Osteocyte (in vitro differentiated cells): ENCODE measurements at places on chromosomes 6 and 20. TPM values are rescaled to one million over a fixed set of nuclear protein-coding genes. Genes with fewer than 3 reads are reported as not detected.

DNA sequence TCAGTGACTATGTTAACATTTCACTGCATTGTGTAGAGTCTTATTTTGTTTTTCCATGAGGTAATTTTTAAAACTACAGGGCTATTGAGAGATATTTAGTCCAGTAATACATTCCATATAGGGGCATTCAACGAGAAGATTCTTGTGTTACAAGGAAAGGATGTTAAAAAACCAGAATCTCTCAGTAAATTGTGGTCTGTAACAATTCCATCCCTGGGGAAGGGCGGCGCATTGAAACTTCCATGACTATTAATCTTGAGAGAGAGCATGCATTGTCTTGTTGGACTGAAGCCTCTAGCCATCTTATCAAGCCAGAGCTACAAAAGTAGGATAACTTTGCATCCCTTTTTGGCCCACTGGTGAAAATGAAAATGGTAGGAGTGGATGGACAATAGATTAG, 119.7 kb downstream of the BCKDHB start:
- no peaks in the 10 kb centered on the region for H3K27me3 ChIP-seq
- peaks cover 8% of the 10 kb centered on the region for H3K36me3 ChIP-seq
- H3K27ac ChIP-seq, result no peak overlapping the region
- no peak overlapping the region for H3K4me3 ChIP-seq
- DNase-seq, result no peak

DNA sequence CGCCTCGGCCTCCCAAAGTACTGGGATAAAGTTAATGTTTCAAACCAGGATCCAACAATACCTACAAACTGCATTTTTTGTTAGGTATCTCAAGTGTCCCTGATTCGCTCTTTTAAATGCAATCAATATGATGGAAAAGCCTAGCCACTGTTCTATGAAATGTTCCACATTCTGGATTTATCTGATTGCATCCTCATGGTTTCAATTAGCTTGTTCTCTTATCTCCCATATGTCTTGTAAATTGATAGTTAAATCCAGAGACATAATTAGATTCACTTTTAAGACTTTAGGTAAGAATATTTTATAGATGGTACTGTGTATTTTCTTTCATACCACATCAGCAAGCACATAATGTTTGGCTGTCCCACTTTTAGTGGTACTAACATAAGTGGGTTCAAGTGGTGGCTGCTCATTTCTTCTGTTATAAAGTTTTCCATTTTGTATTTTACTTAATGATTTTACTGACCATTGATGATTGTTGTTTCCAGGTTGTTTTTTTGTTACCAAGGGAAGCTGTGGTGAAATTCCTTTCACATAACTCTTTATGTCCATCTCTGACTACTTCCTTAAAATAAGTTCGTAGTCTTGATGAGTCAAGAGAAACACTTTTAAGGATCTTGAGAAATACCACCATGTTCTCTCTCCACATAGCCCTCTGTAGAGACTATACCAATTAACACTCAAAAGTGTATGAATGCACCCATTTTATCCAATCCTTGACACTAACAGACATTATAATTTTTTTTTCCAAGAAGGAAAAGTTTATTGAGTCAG, 40.5 kb downstream of the RNGTT start:
- H3K36me3 ChIP-seq, result peaks cover 12% of the 10 kb centered on the region
- no peaks in the 10 kb centered on the region for H3K4me1 ChIP-seq
- DNase-seq, result no peak
- H3K27ac ChIP-seq, result no peak overlapping the region

Gene RNASET2
- 20.3 and 22.3 TPM in 2 replicates for total RNA-seq

- no peak overlapping the region for H3K4me3 ChIP-seq
- DNase-seq, result no peak
- peaks cover 7% of the 10 kb centered on the region for H3K27me3 ChIP-seq
- H3K4me1 ChIP-seq, result peaks cover 38% of the 10 kb centered on the region
- H3K36me3 ChIP-seq, result no peaks in the 10 kb centered on the region
- no peak overlapping the region for H3K27ac ChIP-seq
Observed at GRCh38 chr6:119145111-119145510, 66.6 kb upstream of the FAM184A start.

Gene GSTA1
- total RNA-seq, result not detected in 2 replicates

DNA sequence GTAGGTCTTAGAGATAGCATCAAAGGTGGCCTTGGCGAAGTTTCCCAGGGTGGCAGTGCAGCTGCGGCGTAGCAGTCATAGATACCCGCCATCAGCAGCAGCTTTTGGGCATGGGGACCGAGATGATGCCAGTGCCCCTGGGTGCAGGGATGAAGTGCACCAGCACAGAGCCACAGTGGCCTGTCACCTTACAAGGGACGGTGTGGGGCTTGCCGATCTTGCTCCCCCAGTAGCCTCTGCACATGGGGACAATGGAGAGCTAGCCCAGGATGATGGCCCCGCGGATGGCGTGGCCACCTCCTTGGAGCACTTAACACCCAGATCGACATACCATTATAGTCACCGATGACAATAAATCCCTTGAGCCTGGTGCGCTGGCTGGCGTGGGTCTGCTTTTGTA, 195.5 kb downstream of the ZMYND8 start:
- DNase-seq, result no peak
- no peak overlapping the region for H3K4me3 ChIP-seq
- no peaks in the 10 kb centered on the region for H3K4me1 ChIP-seq
- peaks cover 40% of the 10 kb centered on the region for H3K27me3 ChIP-seq
- no peak overlapping the region for H3K27ac ChIP-seq

DNA sequence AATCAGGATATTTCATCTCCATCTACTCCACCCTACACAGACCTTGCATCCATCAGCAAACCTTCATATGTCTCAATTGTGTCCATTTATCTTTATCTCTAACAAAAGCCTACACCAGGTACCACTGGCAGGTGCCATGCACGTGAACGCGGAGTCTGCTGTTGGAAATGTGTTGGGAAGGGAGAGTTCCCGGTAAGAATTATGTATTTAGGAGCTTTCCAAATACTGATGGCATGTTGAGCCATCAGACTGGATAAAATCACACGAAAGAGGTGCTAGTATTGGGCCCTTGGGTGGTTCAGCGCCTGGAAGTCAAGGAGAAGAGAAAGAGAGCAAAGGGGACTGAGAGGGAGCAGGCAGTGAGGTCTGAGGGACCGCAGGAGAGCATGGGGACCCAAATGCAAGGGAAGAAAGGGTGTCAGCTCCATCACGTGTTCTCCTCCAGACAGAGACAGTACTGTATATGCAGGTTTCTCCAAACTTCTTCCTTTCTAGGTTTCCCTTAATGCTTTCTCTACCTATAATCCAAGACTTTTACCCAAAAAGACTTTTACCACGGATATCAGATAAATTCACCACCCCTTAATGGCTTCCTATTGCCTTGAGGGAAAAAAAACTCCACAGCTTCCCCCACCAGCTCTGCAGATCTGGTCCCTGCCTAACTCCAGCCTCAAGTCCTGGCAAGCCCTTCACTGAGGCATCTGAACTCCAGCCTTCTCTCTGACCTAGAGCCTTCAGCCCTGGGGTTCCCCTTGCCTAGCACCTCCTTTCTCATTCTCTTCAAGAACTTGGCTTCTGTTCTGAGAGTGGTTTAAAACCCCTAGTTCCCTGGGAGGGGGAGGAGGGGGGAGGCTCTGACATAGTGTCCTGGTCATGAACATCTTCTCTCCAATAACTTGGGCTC, 4.8 kb upstream of the ZNF217 start:
- peak; percentile 56 for DNase-seq
- no peaks in the 10 kb centered on the region for H3K27me3 ChIP-seq
- no peak overlapping the region for H3K27ac ChIP-seq
- no peak overlapping the region for H3K4me3 ChIP-seq
- no peaks in the 10 kb centered on the region for H3K36me3 ChIP-seq

DNA sequence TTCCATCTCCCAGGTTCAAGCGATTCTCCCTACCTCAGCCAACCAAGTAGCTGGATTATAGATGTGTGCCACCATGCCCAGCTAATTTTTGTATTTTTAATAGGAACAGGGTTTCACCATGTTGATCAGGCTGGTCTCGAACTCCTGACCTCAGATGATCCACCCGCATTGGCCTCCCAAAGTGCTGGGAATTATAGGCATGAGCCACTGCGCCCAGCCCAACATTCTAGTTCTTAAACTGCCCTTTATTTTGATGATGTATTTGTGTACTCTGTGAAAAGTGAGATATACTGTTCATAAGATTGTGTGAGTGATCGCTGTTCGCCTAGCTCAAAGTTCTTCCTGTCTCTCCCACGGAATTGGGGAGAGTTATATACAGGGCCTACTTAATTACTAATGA, 93.1 kb downstream of the HFE start:
- H3K4me3 ChIP-seq, result no peak overlapping the region
- H3K36me3 ChIP-seq, result no peaks in the 10 kb centered on the region
- DNase-seq, result no peak
- no peak overlapping the region for H3K27ac ChIP-seq

- H3K4me1 ChIP-seq, result no peaks in the 10 kb centered on the region
- DNase-seq, result no peak
- H3K4me3 ChIP-seq, result no peak overlapping the region
- H3K27me3 ChIP-seq, result no peaks in the 10 kb centered on the region
Observed at GRCh38 chr6:162845972-162846371, 118.2 kb downstream of the PACRG start.

DNA sequence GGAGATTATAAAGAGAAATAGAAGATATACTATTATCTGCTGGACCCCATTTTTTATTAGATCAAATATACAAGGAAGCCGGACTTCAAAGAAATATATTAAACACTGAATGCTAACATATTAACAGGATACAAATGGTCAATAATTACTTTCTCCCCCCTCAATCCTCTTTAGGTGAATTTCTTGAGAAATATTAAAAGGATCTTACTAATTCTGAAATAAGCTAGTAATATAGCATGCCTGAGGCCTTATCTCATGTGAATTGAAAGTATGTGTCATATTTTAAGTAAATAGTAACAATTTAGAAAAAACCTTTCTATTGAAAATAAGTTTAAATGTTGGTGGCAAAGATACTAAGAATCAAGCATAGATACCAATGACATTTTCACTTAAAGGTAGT, 954.7 kb upstream of the MAN1A1 start:
- no peak overlapping the region for H3K27ac ChIP-seq
- H3K27me3 ChIP-seq, result peaks cover 2% of the 10 kb centered on the region
- H3K4me1 ChIP-seq, result no peaks in the 10 kb centered on the region
- H3K4me3 ChIP-seq, result no peak overlapping the region

DNA sequence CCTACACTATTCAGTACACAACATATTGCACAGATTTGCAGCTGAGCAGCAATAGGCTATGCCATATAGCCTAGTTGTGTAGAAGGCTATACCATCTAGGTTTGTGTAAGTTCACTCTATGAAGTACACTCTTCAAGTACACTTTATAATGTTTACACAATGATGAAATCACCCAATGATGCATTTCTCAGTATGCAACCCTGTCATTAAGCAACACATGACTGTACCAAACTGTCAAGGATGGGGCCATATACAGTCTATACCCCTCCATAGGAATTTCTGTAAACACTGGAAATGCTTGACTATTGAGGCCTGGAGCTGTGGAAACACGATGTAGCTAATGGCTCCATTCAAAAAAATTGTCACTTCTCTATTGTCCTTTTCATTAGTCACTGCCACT, 535.4 kb downstream of the EPM2A start:
- H3K36me3 ChIP-seq, result no peaks in the 10 kb centered on the region
- no peaks in the 10 kb centered on the region for H3K4me1 ChIP-seq
- no peak for DNase-seq
- no peak overlapping the region for H3K4me3 ChIP-seq
- H3K27me3 ChIP-seq, result no peaks in the 10 kb centered on the region

DNA sequence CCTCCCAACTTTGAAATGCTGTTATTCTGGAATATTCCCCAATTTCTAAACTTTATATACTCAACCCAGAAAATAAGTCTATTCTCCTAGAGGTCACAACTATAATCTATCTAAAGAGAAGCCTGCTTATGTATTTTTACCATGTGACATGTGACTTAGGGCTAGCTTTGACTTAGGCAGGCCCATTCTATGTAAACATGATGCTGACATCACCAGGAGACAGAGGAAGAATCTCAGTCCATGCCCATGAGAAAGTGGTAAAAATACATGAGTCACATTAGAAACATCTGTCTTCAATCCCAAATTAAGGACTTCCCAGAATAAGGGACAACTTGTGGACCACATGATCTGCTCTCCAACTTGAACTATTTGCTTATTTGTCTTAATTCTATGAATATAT, 113.6 kb upstream of the ID4 start:
- no peak for DNase-seq
- H3K27me3 ChIP-seq, result no peaks in the 10 kb centered on the region
- H3K4me3 ChIP-seq, result no peak overlapping the region
- H3K4me1 ChIP-seq, result peaks cover 20% of the 10 kb centered on the region
- H3K36me3 ChIP-seq, result no peaks in the 10 kb centered on the region

- no peak for DNase-seq
- H3K4me1 ChIP-seq, result peaks cover 12% of the 10 kb centered on the region
Observed at GRCh38 chr6:145086197-145086596, 649.1 kb downstream of the EPM2A start.

Gene TMEM217
- 3.5 and 5.0 TPM in 2 replicates for total RNA-seq

- H3K27ac ChIP-seq, result no peak overlapping the region
- no peak overlapping the region for H3K4me3 ChIP-seq
- peaks cover 12% of the 10 kb centered on the region for H3K27me3 ChIP-seq
- DNase-seq, result no peak
- H3K36me3 ChIP-seq, result no peaks in the 10 kb centered on the region
Observed at GRCh38 chr6:47440719-47441118, 36.9 kb upstream of the CD2AP start.

GRCh38 chr6:28371706-28372451, 22.1 kb downstream of the ZKSCAN3 start:
- no peak overlapping the region for H3K4me3 ChIP-seq
- H3K27me3 ChIP-seq, result no peaks in the 10 kb centered on the region
- DNase-seq, result no peak
- H3K27ac ChIP-seq, result no peak overlapping the region
- peaks cover 13% of the 10 kb centered on the region for H3K36me3 ChIP-seq

Gene PKIB
- total RNA-seq, result 28.7 and 35.0 TPM in 2 replicates

- peaks cover 39% of the 10 kb centered on the region for H3K36me3 ChIP-seq
- no peak overlapping the region for H3K27ac ChIP-seq
- DNase-seq, result no peak
- peaks cover 2% of the 10 kb centered on the region for H3K4me1 ChIP-seq
- H3K27me3 ChIP-seq, result no peaks in the 10 kb centered on the region
- H3K4me3 ChIP-seq, result no peak overlapping the region
Observed at GRCh38 chr20:17634661-17635331, 47.2 kb downstream of the RRBP1 start.

Gene MLIP
- 0.65 TPM in 1 of 2 replicates, not detected in the other for total RNA-seq

DNA sequence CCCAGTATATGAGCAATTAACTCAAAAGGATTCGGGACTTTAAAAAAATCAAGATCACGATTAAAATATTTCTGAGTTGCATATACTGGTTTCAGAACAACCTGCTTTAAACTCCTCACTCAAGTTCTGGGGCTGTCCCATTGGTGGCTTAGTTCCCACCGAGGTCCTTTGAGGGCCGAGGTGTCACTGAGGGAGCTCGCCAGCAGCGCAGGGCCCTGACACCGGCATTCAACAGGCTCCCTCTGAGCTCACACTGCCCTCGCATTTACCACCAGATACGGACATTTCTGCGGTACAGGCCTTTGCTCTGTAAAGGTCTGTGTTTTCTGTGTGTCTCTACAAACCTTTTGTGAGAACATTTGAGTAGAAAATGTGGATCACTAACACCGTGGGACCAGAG, 24.4 kb upstream of the BNIP5 start:
- no peaks in the 10 kb centered on the region for H3K36me3 ChIP-seq
- H3K4me1 ChIP-seq, result peaks cover 8% of the 10 kb centered on the region
- H3K27ac ChIP-seq, result no peak overlapping the region
- peaks cover 6% of the 10 kb centered on the region for H3K27me3 ChIP-seq
- no peak for DNase-seq

GRCh38 chr20:62641321-62642050, 817 bp upstream of the SLCO4A1 start:
- H3K4me3 ChIP-seq, result peak overlapping the region; percentile 44
- DNase-seq, result no peak
- H3K27ac ChIP-seq, result no peak overlapping the region
- H3K4me1 ChIP-seq, result peaks cover 6% of the 10 kb centered on the region
- H3K27me3 ChIP-seq, result peaks cover 52% of the 10 kb centered on the region
